ENCODE measurements at places on chromosomes 1 and 21. TPM values are rescaled to one million over a fixed set of nuclear protein-coding genes. Genes with fewer than 3 reads are reported as not detected.

Gene SPATA1
- 0.62 TPM for total RNA-seq

Gene CD34
- not detected for total RNA-seq

Gene KIRREL1
- total RNA-seq: 34.8 TPM

Gene SPRR2A
- total RNA-seq: not detected

Gene AIM2
- total RNA-seq: not detected

Gene CCDC27
- total RNA-seq: not detected

Gene TMEM50B
- total RNA-seq: 10.8 TPM

Gene C8A
- not detected for total RNA-seq

Gene FAM78B
- 0.12 TPM for total RNA-seq

Gene TMEM200B
- total RNA-seq: 0.13 TPM

Gene LIN28A
- not detected for total RNA-seq

Gene CSMD2
- not detected for total RNA-seq

Gene TMEM269
- total RNA-seq: 0.08 TPM

Gene FMOD
- total RNA-seq: not detected

Gene APCS
- total RNA-seq: not detected

Gene ASCL5
- total RNA-seq: not detected

Gene RAB3B
- total RNA-seq: 5.1 TPM

Gene CDA
- 35.7 TPM for total RNA-seq

Gene SPRR2B
- not detected for total RNA-seq

Gene TMEM39B
- 14.1 TPM for total RNA-seq

Gene SAMSN1
- total RNA-seq: not detected

Gene TESK2
- 0.37 TPM for total RNA-seq

Gene RHD
- total RNA-seq: not detected

Gene ARHGAP29
- total RNA-seq: 14.5 TPM

Gene OR2AJ1
- total RNA-seq: not detected

Gene FCRLA
- total RNA-seq: not detected

Gene AGPAT3
- total RNA-seq: 19.8 TPM

Gene NUP210L
- total RNA-seq: not detected

Gene CFAP410
- 5.7 TPM for total RNA-seq

Gene SYCP1
- total RNA-seq: not detected

Gene TSSK3
- total RNA-seq: not detected

Gene FNDC10
- 9.6 TPM for total RNA-seq

Gene TXNDC12
- 42.2 TPM for total RNA-seq

Gene HES4
- 49.8 TPM for total RNA-seq
